Suprapubic skin (tissue), 4 donors: ENCODE measurements at places on chromosomes 1 and 21. TPM values are rescaled to one million over a fixed set of nuclear protein-coding genes. Genes with fewer than 3 reads are reported as not detected.

The TFF2 gene
- total RNA-seq = not detected

- no peak for DNase-seq
Observed at GRCh38 chr21:33522953-33523349, 19.0 kb downstream of the GART start.

GRCh38 chr1:54488065-54488750 is 59.8 kb upstream of the ACOT11 start:
- peak; percentile 94 for DNase-seq

The SPATA21 gene
- total RNA-seq = not detected

The HES5 gene
- total RNA-seq = 12.0 TPM

DNA sequence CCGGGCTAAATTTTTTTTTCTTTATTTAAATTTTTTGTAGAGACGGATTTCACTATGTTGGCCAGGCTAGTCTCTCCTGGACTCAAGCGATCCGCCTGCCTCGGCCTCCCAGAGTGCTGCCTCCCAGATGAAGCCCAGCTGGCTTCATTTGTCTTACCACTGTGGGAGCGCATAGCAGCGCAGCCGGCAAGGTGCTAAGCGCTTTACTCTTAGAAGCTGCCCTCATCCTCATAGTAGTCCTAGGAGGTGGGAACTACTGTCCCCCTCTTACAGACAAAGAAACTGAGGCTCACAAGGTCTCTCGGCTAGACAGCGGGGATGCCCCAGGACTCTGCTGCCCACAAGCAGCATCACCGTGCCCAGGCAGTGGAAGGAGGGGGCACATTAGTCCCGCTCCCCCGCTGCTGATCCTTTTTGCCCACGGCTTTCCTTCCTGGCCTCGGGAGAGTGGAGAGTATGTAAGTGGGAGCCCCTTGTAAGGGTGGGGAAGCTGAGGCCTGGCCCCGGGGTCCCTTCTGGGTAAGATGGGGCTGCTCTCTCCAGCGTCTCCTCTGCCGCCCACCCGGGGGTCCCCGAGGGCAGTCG is 726 bp downstream of the TMEM54 start:
- no peak for DNase-seq

GRCh38 chr1:175070818-175071217 is 3.2 kb downstream of the TNN start:
- DNase-seq = no peak

DNA sequence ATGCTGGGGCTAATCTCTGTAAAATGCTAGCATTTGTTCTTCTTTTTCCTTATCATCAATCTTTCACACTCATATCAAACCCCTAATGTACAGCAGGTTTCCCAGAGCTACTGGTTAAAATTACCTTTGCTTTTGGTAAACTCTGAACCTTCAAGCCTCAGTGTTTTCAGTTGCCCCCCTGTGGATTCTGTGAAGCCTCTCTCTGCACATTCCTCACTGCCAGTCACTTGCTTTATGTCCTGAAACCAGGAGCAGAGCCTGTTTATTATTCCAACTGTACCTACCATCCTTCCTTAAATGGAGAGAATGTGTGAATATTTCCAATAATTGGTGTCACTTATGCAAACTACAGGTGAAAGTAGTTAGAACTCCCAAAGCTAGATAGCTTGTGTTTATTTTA is 134.2 kb downstream of the NEK7 start:
- DNase-seq = no peak

DNA sequence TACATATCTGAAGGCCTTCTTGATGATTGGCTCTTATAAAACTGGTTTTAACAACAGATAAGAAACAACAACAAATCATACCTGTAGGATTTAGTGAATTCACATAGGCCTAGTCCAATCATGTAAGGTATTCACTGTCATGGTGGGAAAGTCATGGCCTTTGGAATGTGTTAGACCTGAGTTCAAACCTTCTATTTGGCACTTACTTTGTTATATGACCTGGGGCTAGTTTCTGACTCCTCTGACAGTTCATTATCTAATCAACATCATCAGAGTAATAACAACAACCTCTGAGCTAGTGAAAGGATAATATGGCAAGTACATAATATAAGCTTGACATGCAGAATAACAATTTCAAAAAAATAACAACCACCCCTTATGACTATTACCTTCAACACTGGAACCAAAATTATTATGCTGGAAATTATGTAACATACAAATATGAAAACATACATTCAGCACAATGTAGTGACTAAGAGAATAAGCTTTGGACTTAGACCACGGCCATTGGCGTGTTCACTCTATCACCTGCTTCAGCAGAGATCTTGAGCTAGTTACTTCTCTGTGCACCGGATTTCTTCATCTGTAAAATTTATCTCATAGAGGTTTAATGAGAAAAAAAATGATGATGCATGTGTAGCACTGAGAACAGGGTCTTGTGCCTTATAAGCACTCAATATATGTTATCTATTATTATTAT is 597.6 kb downstream of the LMO4 start:
- no peak for DNase-seq

- no peak for DNase-seq
Observed at GRCh38 chr1:156014829-156015228, 5.9 kb downstream of the SSR2 start.

- DNase-seq = no peak
Observed at GRCh38 chr1:241677201-241677600, 25.1 kb downstream of the WDR64 start.

DNA sequence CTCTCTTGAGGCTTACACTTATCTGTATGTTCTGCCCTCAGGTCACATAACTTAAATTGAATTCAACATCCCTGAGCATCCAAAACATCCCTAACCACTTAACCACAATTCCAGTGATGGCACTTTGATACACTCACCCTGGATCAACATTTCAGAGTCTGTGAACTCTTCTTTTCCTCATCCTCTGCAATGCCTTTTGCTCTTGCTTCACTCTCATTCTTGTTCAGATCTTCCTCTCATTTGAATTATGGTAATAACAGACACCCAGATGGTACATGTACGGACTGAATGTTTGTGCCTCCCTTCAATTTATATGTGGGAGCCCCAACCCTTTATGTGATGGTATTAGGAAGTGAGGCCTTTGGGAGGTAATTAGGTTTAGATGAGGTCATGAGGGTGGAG is 33.4 kb downstream of the PTGER3 start:
- no peak for DNase-seq

The NR1I3 gene
- not detected for total RNA-seq

The SOX13 gene
- total RNA-seq = 16.4 TPM

DNA sequence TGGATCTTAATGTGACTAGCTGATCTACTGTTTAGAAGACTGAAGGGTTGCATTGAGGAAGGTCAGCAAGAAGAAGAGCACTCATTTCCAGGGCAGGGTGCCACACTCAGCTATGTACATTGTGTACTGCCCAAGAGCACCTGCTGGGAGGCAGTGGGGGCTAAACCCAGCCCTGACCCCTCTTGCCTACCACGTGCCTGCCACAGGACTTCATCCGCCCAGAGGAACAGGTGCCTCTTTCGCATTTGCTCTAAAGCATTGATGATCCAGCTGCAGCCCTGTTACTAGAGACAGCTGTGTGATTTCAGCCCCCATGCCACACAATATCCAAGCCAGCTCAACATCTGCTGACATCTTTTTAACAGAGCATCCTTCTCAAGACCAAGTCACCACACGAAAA is 341.8 kb downstream of the LMX1A start:
- no peak for DNase-seq

GRCh38 chr1:25569597-25570396 is 26.4 kb downstream of the LDLRAP1 start:
- no peak for DNase-seq

The CELA3B gene
- total RNA-seq = not detected

The LSS gene
- 251 TPM for total RNA-seq

The GNAT2 gene
- not detected for total RNA-seq

The RHBG gene
- total RNA-seq = 7.4 TPM

The LPAR3 gene
- 25.1 TPM for total RNA-seq

The OR2T10 gene
- total RNA-seq = 0.19 TPM

DNA sequence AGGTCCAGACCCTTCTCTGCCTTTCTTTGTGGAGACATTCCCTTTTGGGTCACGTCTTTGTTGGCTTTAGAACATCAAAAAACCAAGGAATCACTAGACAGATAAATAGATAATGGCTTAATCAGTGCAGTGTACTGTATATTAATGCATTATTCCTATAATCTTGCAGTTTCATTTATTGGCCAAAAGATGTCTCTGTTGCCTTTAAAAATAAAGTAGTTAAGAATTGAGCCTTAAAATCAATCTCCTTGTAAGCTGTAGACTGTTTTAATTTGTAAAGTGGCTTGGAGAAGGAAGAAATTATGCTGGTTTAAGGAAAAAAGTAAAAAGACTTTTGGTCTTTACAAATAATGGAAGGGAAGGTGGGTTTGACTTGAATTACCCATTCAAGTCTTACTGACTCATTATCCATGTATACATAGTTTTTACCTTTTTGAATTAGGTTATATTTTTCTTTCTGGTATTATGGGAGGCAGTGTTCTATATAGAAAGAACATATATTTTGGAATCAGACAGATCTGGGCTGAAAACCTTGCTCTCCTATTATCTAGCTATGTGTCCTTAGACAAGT is 84.6 kb downstream of the VPS13D start:
- no peak for DNase-seq

The CLCA1 gene
- not detected for total RNA-seq

- DNase-seq = no peak
Observed at GRCh38 chr1:154743526-154744036, 126.5 kb downstream of the KCNN3 start.

DNA sequence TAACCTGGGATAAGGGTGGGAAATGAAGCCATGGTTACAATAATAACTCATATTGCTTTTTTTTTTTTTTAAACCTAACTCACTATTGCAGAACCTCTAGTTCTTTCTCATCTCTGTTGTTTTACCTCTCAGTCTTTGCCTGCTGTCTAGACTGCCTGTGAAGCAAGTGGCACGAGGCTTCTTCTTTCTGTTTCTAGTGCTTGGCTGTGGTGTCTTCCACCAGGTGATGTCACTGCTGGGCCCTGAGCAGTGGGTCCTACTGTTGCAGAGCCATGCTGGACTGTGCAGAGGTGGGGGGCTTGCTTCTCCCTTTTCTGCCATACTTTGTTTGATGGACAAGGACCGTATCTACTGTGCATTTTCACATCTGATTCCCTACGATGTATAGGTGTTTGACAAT is 51.7 kb downstream of the ZNF326 start:
- DNase-seq = no peak

The GCSAML gene
- total RNA-seq = not detected
